ENCODE measurements at places on chromosomes 1 and 21.
A peak's percentile ranks its signal among the peaks of the same experiment; 100 is the strongest.

- no peak for DNase-seq
These were observed 5.8 kb upstream of the VWA1 start for GRCh38 chr1:1429671-1430073.

DNA sequence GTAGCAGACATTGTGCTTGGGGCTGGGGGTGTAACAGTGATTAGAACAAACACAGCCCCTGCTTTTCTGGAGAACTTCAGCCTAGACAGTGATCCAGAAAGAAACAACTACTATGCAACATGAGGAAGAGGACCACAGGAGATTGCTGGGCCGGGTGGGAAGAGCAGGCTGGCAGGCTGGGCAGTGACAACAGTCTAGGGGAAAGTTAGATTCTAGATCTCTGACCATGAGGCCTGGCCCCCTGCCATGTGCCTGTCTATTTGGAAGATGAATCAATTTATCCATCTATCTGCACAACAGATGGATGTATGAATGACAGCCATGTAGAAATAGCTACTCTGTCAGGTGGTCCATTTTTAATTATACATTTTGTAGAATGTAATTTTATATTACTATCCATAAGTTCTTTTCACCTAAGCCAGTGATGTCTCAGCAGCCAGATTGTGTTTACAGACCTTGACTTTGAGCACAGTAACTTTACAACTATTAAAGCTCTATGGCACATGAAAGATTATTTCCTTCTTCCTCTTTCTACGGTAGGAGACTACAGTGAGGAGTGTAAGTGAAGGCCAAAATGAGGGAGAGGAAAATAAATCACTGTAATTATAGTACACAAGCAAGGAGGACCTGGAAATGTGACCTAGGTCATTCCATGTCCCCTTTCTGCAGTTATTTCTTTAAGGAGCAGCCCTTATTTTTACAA is 15.5 kb downstream of the CLIC6 start:
- DNase-seq: no peak

DNA sequence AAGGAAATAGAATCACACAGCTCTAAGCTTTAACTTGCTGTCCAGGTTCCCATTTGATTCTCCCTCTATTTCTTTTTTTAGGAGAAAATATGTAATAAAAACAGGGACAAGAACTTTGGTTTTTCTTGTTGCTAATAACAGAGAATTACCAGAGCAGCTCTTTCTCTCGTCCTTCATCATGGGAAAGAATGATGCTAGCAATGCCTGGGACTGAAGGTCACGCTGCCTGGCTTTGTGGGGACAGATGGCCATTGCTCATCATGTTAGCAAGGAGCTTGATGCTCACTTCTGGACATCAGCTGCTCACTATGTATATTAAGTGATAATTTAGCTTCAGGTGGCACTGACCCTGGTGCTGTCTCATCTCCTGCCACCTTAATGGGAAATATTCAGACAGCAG is 77.3 kb upstream of the AKT3 start:
- DNase-seq: no peak

GRCh38 chr1:205915354-205915990 is 27.8 kb downstream of the SLC26A9 start:
- DNase-seq: no peak

DNA sequence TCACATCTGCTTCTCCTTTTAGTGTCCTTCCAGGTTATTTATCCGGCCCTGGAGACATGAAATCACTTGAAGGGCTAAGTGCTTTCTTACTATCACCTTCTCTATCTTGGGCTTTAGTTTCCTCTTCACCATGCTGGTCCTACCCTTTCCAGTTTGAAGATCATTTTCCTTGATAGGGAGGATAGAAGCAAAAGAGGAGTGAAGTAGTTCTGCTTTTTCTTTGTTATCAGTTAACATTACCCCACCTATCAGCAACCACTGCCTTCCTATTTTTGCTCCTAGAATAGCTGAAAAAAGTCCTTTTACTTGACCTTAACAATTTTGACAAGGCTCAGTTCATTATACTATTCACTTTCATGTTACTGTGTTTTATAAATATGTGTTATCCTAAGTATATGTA is 19.4 kb downstream of the RGL1 start:
- no peak for DNase-seq

- peak; percentile 30 for DNase-seq
These were observed 32.8 kb downstream of the EPRS1 start for GRCh38 chr1:220013497-220013896.

GRCh38 chr1:26854906-26855305 is 8.0 kb upstream of the SFN start:
- no peak for DNase-seq

GRCh38 chr21:35050348-35051286 is 1.5 kb upstream of the RUNX1 start:
- DNase-seq: peak; percentile 78

GRCh38 chr21:18524097-18524880 is 120.7 kb upstream of the TMPRSS15 start:
- no peak for DNase-seq

DNA sequence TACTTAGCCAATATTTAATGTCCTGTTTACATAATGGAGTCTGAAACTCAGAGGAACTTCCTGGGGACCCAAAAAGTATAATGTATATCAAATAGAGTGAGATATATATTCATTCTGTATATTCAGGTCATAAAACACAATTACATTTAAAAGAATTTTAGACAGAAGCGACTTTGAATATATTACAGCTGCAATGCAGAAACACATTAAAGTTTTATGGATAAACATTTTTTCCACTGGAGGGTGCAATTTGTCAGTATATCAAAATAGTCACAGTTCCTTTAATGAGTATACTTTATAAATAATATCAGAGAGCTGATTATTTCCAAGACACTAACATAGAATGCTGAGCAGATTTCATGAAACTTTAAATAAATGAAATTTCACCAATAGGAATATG is 43.9 kb upstream of the CRB1 start:
- DNase-seq: peak; percentile 9

- no peak for DNase-seq
These were observed 520 bp downstream of the CLIC6 start for GRCh38 chr21:34669149-34669879.

DNA sequence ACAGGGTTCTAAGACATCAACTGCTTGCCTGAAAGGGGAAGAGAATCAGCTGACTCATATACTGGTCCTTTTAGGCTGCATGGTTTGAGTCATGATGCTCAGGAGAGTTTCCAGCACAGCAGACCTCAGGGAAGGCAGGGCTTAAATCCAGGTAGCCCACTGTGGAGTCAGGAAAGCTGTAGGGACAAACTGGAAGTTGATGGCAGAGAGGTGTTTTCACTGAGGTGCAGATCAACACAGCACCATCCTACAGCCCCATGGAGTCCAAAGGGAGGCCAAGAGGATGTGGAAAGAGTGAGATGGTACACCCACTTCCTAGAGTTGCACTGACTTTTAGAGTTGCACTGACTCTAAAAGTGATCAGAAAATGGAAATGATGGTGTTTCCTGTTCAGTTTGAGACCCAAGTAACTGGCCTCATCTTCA is 252.4 kb upstream of the DUSP10 start:
- DNase-seq: peak; percentile 51

GRCh38 chr1:12085643-12086260 is 22.6 kb downstream of the TNFRSF8 start:
- no peak for DNase-seq

Data from fibroblast of skin of abdomen (primary cell).